ENCODE measurements at places on chromosomes 5 and 9. TPM values are rescaled to one million over a fixed set of nuclear protein-coding genes. Genes with fewer than 3 reads are reported as not detected.

DNA sequence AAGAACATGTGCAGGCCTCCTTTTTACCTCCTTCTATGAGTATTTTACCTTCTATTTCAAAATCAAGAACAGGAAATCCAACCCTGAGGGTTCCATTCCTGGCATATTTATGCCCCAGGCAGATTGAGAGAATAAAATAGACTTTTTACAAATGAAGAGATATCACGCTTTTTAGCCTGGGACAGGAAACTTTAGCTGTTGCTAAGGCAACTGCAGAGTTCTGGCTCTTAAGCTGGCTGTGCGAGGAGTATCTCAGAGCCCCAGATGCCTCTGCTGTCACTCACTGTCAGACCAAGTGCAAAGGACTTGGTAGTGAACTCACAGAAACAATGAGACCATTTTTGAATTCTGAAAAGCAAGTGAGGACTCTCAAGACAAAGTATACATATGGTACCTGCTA, 69.5 kb upstream of the HSPB3 start:
- no peaks in the 10 kb centered on the region for H3K36me3 ChIP-seq
- DNase-seq = no peak
- peak overlapping the region; percentile 56 for H3K27ac ChIP-seq
- peaks cover 18% of the 10 kb centered on the region for H3K4me1 ChIP-seq
- H3K27me3 ChIP-seq = no peaks in the 10 kb centered on the region

NR5A1 gene
- 0.25 TPM for total RNA-seq

- peak overlapping the region; percentile 85 for H3K27ac ChIP-seq
- H3K36me3 ChIP-seq = no peaks in the 10 kb centered on the region
- H3K27me3 ChIP-seq = no peaks in the 10 kb centered on the region
- DNase-seq = no peak
Measured at GRCh38 chr5:154093142-154093532, 54.4 kb downstream of the MFAP3 start.

HSPB3 gene
- not detected for total RNA-seq

DNA sequence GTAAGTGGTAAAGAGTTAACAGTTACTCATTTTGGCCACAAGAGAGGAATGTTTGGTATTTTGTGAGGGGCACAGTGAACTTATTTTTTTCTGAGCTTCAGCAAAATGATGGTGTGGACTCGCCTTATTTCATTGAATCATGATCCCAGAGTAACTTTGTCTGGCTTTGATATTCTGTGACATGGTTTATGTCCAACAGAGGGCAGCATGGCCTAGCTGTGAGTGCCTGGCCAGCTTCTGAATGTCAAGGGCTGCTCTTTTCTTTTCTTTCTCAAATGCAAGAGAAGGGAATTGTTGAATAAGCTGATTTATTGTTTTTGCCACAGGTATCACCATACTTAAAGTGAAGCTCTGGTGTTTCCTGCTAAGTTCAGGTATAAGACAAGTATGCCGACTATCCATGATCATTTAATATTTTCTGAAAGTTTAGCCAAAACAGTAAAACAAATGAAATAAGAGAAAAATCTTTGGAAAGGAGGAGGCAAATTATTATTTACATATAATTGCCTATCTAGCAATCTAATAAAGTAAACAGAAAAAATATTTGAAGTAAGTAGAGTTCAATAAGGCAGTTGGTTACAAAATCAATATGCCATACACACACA, 31.7 kb downstream of the MRPL22 start:
- H3K4me1 ChIP-seq = no peaks in the 10 kb centered on the region
- H3K27me3 ChIP-seq = no peaks in the 10 kb centered on the region
- no peak for DNase-seq
- peaks cover 11% of the 10 kb centered on the region for H3K36me3 ChIP-seq

FAM151B gene
- 1.9 TPM for total RNA-seq

GRCh38 chr5:91245871-91246270, 137.2 kb downstream of the ARRDC3 start:
- no peaks in the 10 kb centered on the region for H3K27me3 ChIP-seq
- H3K27ac ChIP-seq = no peak overlapping the region
- no peak for DNase-seq
- no peaks in the 10 kb centered on the region for H3K4me1 ChIP-seq
- no peak overlapping the region for H3K4me3 ChIP-seq
- peaks cover 4% of the 10 kb centered on the region for H3K36me3 ChIP-seq

- H3K4me1 ChIP-seq = no peaks in the 10 kb centered on the region
- no peak overlapping the region for H3K27ac ChIP-seq
- no peaks in the 10 kb centered on the region for H3K36me3 ChIP-seq
- no peak overlapping the region for H3K4me3 ChIP-seq
Measured at GRCh38 chr5:174273325-174273724, 227.8 kb downstream of the NSG2 start.

DNA sequence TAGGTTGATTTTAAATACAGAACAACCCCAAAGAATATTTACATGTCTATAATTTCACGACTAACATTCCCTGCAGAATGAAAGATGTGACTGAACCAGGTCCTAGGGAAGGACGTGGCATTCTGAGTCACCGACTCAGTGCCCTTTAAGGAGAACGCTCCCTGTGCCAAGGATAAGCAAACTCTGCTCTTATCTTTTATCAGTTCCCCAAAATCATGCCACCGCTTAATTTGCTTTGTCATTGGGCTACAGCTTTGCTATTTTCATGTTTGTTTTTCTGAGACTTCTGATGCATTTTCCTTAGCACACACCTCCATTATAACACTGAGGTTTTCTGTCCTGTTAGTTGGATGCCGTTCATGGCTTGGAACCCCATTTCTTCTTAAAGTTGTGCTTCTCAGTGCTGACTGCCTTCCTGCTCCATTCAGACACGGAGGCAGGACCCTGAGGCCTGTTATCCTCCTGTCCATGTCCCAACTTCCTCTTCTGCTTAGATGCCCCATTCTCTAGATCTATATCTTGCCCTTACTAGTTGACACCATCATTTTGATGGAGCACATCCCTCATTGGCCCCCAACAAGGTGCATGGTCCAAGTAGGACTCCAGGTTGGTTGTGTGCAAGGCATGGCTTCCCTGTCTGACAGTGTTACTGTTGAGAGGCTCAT, 11.2 kb upstream of the SEMA4D start:
- no peaks in the 10 kb centered on the region for H3K4me1 ChIP-seq
- H3K4me3 ChIP-seq = no peak overlapping the region
- no peak for DNase-seq
- peaks cover 28% of the 10 kb centered on the region for H3K27me3 ChIP-seq
- H3K27ac ChIP-seq = no peak overlapping the region

DNA sequence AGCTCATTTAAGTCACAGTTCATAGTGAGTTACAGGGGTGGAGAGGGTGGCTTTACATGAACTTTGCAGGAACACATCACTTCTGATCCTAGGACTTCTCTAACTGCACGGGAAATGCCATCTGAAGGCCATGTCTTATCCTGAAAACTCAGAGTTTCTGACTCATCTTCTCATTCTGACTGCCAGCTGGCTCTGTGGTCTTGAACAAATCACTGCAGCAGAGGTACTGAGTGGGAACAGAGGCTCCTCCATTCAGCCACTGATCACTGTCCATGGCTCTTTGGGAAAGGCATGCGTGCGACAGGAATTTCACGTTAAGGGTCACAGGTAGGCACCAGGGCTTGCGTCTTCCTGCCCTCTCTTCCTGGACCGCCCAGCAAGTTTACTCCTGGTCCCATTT, 114.6 kb upstream of the LRRTM2 start:
- no peak overlapping the region for H3K4me3 ChIP-seq
- DNase-seq = no peak
- no peaks in the 10 kb centered on the region for H3K27me3 ChIP-seq
- H3K27ac ChIP-seq = no peak overlapping the region
- H3K4me1 ChIP-seq = peaks cover 7% of the 10 kb centered on the region

DNA sequence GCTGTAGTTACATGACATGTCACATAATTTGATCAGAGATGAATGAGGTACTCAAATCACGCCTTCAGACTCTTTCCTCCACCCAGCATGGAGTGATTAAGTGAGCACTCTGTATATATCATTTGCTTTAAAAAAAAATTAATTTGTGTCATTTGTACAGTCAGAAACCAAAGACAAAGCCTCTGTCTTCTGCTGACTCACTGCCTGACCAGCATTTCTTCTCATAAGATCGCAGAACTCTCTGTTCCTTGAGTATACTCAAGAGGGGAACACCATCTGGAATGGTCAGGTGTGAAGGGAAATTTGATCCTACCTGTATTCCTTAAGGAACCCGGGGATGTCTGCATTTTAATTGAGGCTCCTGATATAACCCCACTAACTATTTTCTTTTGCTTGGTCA, 254.4 kb downstream of the FAM114A2 start:
- no peak overlapping the region for H3K27ac ChIP-seq
- peaks cover 8% of the 10 kb centered on the region for H3K4me1 ChIP-seq
- H3K36me3 ChIP-seq = no peaks in the 10 kb centered on the region
- DNase-seq = no peak

PCDHA9 gene
- total RNA-seq = 4.0 TPM

DNA sequence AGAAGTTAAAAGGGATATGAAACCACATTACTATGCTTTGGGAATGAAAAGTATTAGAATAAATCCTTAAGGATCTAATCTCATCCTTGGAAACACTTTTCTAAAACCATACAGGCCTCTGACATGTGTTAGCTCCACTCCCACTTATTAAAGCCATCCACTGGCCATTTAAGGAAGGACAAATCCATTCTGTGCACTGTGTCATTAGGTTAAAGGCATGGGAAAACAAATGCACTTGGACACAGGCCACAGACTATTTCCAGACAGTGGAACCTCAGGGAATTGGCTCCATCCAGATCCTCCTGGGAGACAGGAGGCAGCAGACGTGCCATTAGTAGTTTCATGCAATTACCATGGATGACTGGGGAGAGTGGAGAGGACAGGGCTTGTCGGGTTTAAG, 454.9 kb downstream of the ENC1 start:
- H3K4me3 ChIP-seq = no peak overlapping the region
- H3K27ac ChIP-seq = peak overlapping the region; percentile 57
- DNase-seq = no peak
- H3K27me3 ChIP-seq = no peaks in the 10 kb centered on the region

PGM5 gene
- total RNA-seq = 9.8 TPM

KIF4B gene
- total RNA-seq = not detected

OBP2B gene
- total RNA-seq = not detected

DNA sequence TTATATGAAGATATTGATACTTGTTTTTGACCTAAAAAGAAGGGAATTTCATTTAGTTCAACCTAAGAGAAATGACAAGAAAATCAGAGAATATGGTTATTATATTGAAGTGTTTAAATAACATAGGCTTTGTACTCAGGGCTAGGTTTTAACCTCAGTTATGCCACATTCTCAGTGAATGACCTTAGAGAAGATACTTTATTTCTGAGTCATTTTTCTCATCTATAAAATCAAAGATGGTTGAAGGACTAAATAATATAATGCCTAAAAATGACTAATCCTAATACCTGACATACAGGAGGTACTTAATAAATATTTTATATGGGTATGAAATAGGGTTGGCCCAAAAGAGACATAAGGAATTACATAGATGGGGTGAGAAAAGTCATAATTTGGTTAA, 32.3 kb downstream of the DIMT1 start:
- H3K4me1 ChIP-seq = no peaks in the 10 kb centered on the region
- H3K36me3 ChIP-seq = peaks cover 27% of the 10 kb centered on the region
- no peak overlapping the region for H3K4me3 ChIP-seq
- H3K27me3 ChIP-seq = no peaks in the 10 kb centered on the region
- no peak for DNase-seq

DNA sequence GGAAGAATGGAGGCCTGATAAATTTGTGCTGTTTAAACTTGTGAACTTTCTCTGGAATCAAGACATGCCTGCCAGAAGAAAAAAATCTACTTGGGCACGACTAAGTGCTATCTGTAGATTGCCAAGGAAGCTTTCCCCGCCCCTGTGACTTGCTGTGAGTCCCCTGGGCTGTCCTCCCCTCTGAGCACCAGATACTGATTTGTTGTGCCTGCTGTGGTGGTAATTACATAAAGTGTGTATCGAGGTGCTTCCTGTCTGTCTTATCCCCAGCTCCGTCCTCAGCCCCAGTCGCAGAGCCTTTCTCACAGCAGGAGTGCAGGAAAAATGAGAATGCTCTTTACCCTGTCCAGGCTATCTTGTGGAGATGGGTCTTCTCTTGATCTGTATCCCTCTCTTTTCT, 53.9 kb downstream of the TRIO start:
- no peaks in the 10 kb centered on the region for H3K27me3 ChIP-seq
- no peak for DNase-seq
- no peak overlapping the region for H3K27ac ChIP-seq
- H3K36me3 ChIP-seq = no peaks in the 10 kb centered on the region
- H3K4me3 ChIP-seq = no peak overlapping the region

C9orf153 gene
- total RNA-seq = 0.41 TPM

- H3K4me3 ChIP-seq = no peak overlapping the region
- H3K27ac ChIP-seq = peak overlapping the region; percentile 12
- no peaks in the 10 kb centered on the region for H3K36me3 ChIP-seq
- H3K4me1 ChIP-seq = peaks cover 33% of the 10 kb centered on the region
- H3K27me3 ChIP-seq = no peaks in the 10 kb centered on the region
- no peak for DNase-seq
Measured at GRCh38 chr9:33170464-33171415, 3.6 kb upstream of the B4GALT1 start.

- H3K4me3 ChIP-seq = no peak overlapping the region
- no peak overlapping the region for H3K27ac ChIP-seq
- no peaks in the 10 kb centered on the region for H3K36me3 ChIP-seq
- H3K27me3 ChIP-seq = peaks cover 12% of the 10 kb centered on the region
Measured at GRCh38 chr9:84285381-84285780, 55.2 kb downstream of the SLC28A3 start.

DNA sequence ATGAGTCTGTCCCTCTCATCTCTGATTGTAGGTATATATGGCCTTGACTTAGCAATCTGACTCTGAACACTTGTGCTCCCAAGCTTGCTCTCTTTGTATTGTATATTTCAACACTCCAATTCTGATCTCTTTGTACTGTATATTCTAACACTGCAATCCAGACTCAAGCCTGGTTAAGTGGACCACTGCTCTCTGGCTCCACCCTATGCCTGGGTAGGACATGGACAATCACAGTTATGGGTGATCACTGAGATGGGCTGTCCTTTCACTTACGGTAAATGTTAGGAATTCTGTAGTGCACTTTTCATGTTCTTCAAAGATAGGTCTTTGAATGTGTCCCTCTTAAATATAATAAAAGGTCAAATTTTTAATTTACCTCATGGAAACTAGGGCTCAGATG, 165.1 kb downstream of the TLR4 start:
- no peaks in the 10 kb centered on the region for H3K4me1 ChIP-seq
- H3K36me3 ChIP-seq = no peaks in the 10 kb centered on the region
- H3K27me3 ChIP-seq = peaks cover 7% of the 10 kb centered on the region
- DNase-seq = no peak

DNAH5 gene
- 0.34 TPM for total RNA-seq

DNA sequence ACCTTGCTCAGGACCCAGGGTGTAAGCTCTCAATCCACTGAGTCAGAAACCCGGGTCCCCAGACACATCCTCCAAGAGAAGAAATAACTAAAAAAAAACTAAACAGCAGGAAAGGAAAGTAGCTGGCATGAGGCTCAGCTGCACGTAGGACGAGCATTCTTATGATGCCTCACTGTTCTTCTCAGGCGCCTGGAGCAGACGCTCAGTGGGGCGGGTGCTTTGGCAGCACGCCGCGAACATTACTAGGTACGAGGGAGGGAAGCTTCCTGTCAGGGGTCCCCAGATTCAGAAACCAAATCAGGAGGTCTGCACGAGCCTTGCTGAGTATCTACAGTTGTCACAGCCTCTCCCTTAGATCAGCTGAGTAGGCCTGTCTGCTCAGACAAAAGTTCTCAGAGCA, 85.8 kb downstream of the SECISBP2 start:
- no peaks in the 10 kb centered on the region for H3K4me1 ChIP-seq
- no peak for DNase-seq
- no peaks in the 10 kb centered on the region for H3K27me3 ChIP-seq
- no peak overlapping the region for H3K4me3 ChIP-seq
- H3K27ac ChIP-seq = no peak overlapping the region

Measured in mesothelial cell of epicardium (in vitro differentiated cells).